ENCODE measurements at places on chromosomes 16 and 17.

DNA sequence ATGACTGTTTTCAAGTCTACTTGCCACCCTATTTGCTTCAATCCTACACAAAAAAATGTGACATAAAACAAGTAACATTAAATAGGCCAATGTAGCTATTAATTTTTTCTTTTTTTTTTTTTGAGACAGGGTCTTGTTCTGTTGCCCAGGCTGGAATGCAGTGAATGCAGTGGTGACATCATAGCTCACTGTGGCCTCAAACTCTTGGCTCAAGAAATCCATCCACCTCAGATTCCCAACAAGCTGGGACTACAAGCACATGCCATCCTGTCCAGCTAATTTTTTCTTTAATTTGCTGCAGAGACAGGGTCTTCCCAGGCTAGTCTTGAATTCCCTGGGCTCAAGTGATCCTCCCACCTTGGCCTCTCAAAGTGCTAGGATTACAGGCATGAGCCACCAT is 29.4 kb downstream of the ANKFY1 start:
- no peak for DNase-seq

GRCh38 chr17:78853926-78854394 is 13.3 kb upstream of the USP36 start:
- peak; percentile 62 for DNase-seq

DNA sequence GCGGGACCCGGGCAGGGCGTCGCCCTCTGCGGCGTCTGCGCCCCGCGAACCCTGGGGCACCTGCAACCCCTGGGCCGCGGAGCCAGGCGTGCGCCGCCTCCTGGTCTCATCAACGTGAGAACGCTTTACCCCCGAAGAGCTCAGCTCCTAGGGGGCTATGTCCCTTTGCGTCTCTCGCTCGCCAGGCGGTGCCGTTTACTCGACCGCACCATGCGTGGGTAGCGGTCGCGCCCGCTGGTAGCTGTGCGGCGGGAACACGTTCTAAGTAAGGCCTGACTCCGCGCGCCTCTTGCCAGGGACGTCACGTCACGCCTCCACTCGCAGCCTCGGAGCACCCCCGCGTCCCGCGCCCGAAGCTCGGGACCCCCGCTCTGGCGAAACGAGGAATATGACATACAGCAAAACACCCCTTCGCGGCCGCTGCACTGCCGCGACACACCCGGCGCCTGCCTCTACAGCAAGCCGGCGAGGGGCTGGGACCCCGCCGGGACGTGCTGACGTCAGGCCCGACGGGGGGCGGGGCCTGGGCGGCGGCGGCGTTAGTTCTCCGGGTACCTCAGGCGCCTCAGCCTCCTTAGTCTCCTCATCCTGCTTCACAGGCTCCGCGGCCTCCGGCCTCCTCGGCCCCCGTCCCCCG is at the start of gene RAB11FIP3:
Gene RAB11FIP3, plus strand, starts transcription at position 568 of the 637 bp plus-strand sequence. CDS start 358 bp downstream, outside the sequence.
- DNase-seq, result peak; percentile 85

DNA sequence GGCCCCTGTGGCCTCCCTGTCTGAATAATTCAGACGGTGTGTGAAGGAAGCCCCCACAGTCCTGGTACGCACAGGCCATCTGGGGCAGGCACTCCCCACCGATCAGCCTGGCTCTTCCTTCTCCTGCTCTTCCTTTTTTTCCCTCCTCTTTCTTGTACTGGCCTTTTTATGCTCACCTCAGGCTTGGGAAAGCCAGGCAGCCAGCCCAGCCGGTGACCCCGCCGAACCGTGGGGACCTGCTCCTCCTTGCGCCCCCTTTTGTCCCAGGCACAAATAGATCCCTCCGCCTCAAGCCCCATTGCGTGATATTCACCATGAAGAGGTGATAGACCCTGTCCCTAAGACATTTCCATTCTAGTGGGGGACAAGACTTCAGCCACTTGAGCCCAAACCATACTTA is 80.2 kb upstream of the BRD7 start:
- DNase-seq, result no peak

GRCh38 chr17:44417553-44417952 is 28.1 kb upstream of the ITGA2B start:
- no peak for DNase-seq

DNA sequence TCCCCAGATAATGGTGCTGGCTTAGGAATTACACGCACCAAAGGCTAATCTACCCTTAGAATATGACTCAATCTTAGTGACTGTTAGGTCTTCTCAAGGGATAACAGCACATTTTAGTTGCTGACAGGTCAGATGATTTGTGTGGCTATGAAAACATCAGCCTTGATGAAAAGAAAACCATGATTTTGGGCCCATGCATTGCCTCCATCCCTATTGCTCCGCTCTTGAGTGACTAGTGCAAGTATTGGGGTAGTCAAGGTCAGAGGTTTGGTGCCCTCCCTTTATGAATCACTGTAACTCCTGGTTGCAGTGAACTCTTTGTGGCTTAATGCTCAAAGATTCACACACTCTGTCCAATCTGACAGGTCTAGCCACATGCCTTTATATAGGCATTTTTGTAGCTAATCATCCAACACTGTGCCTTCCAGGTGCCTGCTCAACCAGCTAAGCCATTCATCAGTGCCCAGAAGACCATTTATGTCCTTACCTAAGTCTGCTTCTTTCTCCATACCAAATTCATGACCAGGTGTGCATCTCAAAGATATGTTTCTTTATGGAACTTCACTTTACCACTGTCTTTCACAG is 251.6 kb downstream of the KCNJ2 start:
- no peak for DNase-seq

DNA sequence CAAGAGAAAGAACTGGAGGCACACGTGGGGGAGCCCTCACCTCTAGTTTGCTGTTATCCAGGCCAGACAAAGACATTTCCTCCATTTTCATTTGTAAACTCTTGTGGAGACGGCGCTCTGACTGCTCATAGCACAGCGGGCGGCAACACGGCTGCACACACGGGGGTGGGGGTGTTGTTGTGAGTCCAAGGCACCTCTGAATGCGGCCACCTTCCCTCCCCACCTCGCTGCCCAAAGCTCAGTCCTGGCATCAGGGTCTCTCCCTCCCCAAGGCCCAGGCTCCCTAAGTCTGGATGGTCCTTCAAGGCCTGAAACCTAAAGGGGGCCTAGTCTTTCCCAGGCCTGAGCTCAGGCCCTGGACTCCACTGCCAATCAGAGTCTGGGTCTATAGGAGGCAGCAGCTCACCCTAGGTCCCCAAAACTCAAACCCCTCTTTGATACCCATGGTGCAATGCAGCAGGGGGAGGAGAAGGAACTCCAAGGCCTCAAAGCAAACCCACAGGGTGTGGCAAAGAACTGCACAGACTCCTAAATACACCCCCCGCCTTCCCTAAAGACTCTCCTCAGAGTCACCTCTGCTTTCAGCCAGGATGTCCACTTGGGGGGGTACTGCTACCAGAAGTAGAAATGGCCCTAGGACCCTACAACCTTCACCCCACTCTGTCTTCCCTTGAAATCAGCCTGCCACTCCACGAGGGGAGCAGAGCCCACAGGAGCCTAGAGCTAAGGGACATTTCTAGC is 1.5 kb downstream of the ATXN7L3 start:
- DNase-seq, result peak; percentile 66

GRCh38 chr17:55198690-55199370 is 65.9 kb upstream of the HLF start:
- no peak for DNase-seq

DNA sequence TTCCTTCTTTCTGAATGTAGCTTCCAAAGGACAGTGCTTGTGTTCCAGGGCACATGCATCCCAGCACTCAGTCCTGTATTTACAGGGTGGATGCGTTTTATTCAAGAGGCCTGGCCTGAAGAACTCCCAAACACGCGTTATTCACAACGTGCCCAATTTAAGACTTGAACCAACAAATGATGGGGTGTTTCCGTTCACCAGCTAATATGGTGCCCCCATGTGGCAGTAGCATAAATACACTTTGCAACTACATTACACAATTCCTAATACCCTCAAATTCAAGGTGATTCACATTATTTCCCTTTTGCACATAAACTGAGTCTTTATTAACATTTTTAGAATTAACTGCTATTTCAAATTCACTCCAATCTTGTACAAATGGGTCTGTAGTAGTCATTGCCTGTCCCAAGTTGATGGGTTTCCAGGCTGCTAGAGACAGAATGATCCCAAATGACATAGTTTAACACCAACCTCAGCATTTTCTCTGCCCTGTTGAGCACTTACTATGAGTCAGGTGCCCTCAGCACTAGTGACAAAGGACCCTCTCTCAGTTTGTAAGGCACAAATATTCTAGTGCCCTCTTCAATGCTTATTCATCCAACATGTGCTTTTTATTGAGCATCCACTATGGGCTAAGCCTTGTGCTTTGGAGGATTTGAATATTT is 26.9 kb downstream of the HSD17B2 start:
- DNase-seq, result no peak

GRCh38 chr17:64162554-64162953 is 32.6 kb upstream of the ERN1 start:
- no peak for DNase-seq

- DNase-seq, result peak; percentile 2
Measured at GRCh38 chr17:32477220-32477619, 9.6 kb upstream of the CDK5R1 start.

Data from Peyer's patch (tissue), 4 donors.